BJ (cell line): ENCODE measurements at places on chromosomes 7 and 10. TPM values are rescaled to one million over a fixed set of nuclear protein-coding genes. Genes with fewer than 3 reads are reported as not detected.

GRCh38 chr10:72126184-72126871, 38.0 kb upstream of the SPOCK2 start:
- DNase-seq = no peak

DNA sequence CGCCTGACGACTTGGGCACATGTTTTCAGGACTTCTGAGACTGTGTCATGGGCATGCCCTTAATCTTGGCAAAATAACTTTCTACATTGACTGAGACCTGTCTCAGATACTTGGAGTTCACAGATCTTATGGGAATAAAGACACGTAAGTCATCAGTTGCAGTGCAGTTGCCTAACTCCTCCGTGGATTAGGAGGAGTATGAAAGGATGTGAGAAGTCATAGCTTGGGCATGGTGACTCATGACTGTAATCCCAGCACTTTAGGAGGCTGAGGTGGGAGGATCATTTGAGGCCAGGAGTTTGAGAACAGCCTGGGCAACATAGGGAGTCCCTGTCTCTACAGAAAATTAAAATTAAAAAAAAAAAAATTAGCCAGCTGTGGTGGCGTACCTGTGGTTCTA, 49.6 kb downstream of the EXOC6 start:
- no peak for DNase-seq

ADAM22 gene
- polyA plus RNA-seq = 0.04 and 0.06 TPM in 2 replicates

- no peak for DNase-seq
Measured at GRCh38 chr7:19284136-19284535, 138.9 kb upstream of the FERD3L start.

A1CF gene
- not detected in 2 replicates for polyA plus RNA-seq

STEAP4 gene
- not detected in 2 replicates for polyA plus RNA-seq

DNA sequence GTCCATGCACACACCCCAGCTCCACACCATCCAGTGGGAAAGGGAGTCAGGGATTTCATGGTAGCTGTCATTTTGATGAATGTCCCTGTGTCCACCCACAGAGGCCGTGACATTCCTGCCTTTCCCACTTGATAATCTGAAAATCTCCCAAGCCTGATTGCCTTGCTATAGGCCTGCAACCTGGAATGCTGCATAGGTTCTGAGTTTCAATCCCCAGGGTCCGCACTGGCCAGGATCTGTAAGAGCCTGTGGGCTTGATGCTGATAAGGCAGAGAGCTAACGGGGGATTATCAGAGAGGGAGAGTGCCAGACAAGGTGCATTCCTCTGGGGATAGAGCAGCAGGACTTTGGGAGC, 57.5 kb downstream of the RBM20 start:
- DNase-seq = no peak

PON3 gene
- not detected in 2 replicates for polyA plus RNA-seq

GRCh38 chr7:90841759-90842429, 245.8 kb downstream of the CDK14 start:
- DNase-seq = no peak

ZNF735 gene
- not detected in 2 replicates for polyA plus RNA-seq

GRCh38 chr10:18822156-18822555, 162.9 kb downstream of the ARL5B start:
- no peak for DNase-seq

DNA sequence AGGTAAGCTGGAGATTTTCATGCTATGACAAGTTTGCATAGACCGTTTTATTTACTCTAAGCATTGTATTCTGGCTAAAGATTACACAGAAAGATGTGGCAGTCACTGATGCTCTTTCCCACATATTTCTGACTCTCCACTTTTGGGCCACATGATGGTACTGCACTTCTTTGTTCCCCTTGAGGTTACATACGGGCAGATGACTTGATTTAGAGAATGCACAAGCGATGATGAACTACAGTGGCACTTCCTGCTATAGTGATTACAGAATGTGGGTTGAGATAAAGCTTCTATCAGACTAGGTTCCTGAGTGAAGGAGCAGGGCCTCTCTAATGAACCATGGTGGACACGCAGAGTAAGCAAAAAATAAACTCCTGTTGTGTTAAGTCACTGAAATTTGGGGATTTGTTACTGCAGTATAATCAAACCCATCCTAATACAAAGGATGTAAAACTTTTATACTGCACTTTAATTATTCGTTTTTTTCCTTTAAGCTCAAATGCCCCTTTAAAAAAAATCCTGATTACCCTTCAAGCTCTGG, 177.9 kb downstream of the TAX1BP1 start:
- no peak for DNase-seq

DNA sequence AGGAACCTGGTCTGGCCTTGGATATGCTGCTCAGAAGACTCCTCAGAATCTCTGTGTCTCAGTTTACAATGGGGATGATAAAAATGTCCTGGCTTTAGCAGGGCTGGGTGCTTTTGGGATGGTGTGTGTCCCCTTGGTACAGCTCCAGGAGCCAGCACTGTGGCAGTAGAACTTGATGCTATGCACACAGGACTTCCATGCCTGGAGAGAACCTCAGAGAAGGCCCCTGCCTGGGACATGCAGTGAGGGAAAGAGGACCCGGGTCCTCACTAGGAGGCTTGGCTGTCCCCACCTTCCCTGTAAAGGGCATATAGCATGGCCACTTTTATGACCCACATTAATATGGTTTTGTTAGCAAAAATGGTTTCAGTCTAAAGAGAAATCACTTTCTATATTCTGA, 100.5 kb downstream of the GLRX3 start:
- no peak for DNase-seq

SLC26A5 gene
- polyA plus RNA-seq = not detected in 2 replicates

DNA sequence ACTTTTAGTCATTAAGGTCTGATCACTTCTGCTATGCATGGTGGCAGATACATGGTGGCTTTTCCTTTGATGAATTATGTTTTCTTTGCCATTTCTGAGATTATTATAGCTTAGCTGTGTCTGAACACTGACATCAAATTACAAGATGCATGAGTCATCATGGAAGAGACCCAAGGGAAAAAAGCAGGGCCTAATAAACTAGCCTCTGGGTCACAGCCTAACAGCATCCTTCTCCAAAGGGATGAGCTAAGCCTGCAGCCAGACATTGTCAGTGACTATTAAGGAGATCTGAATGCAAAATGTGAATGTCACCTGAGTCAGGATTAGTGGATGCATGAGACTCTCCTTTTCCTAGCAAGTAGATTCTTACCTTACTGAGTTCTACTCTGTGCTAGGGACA, 19.1 kb upstream of the OGDHL start:
- DNase-seq = no peak

PRSS1 gene
- not detected in 2 replicates for polyA plus RNA-seq

DNA sequence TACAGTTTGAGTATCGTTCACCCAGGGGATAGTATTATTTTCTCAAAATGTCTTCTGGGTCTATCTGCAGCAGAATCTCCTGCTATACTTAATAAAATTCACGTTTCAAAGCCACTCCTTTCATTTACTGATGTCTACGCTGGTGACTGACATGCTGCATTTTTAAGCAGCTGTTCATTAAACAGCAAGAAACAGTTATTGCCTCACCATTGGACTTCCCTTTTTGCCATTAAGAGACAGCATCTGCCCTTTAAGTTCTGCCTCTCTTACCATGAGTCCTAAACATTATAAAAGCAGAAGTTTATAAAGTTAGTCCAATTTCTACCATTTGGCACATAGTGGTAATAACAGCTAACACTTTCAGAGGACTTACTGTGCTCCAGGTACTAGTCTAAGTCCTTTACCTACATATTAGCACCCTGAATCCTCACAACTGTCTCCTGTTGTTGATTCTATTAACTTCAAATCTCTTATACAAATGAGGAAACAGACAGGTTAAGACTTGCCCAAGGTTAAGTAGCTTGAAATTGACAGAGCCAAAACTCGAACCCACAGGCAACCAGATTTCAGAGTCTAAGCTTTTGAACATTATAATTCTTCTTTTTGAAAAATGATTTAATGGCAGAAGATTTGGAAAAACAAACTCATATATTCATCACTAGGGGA, 169.5 kb downstream of the SNX13 start:
- no peak for DNase-seq

GRCh38 chr10:116961406-116962251, 43.4 kb downstream of the SHTN1 start:
- no peak for DNase-seq

DNA sequence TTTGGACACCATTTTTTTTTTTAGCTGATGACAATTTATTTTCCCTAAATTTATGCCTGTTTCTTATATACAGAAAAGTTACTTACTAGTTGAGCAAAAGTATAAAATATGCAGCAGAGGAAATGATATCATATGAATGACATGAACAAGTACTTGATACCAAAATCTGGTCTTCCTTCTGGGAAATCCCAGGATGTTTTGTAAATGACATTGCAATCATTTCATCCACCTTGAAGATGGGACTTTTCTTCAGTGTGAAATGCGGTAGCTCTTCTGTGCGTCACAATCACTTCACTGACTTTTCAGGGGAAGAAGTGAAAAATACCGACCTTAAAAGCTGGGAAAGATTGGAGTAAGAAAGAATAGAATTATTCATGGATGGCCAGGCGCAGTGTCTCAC, 23.8 kb downstream of the C1QL3 start:
- DNase-seq = no peak

DNA sequence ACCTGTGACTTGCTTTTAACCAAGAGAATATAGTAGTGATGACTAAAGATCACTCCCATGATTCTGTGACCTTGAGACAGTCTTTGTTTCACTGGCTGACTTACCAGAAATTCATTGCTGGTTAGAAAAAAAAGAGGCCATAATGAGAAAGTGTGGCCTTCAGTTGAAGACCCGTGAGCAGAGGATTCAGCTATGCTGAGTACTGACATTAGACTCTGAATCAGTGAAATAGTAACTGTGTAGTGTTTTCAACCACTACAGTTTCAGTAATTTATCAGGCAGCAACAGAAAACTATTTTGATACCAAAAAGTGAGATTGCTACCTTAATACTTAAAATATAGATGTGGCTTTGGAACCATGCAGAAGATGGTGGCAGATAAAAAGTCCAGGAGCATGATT, 298.0 kb upstream of the KCND2 start:
- DNase-seq = no peak

- DNase-seq = no peak
Measured at GRCh38 chr7:102426268-102427018, 6.9 kb upstream of the ORAI2 start.

SMARCD3 gene
- 37.7 and 46.6 TPM in 2 replicates for polyA plus RNA-seq

DNA sequence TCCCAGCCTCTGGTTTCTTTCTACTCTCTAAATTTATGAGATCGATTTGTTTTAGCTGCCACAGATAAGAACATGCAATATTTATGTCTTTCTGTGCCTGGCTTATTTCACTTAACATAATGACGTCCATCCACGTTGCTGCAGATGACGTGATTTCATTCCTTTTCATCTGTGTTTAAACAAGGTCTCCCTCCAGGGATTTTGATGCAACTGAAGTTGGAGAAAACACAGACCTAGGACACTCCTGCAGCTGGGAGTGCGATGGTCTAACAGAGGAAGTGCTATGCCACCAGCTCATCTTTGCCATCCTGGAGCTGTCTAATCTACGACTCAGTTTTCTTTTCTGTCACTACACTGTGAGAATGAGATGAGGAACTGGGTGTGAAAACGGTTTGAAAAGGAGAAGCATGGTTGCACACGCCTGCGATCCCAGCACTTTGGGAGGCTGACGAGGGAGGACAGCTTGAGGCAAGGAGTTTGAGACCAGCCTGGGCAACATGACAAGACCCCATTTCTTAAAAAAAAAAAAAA, 1.5 kb upstream of the KCTD7 start:
- DNase-seq = no peak

SPOCK2 gene
- 0.04 and 0.06 TPM in 2 replicates for polyA plus RNA-seq

- DNase-seq = no peak
Measured at GRCh38 chr7:37109843-37110242, 338.8 kb downstream of the ELMO1 start.

- DNase-seq = no peak
Measured at GRCh38 chr7:90661290-90662151, 65.4 kb downstream of the CDK14 start.

ANKRD61 gene
- polyA plus RNA-seq = 0.31 and 0.40 TPM in 2 replicates

DNA sequence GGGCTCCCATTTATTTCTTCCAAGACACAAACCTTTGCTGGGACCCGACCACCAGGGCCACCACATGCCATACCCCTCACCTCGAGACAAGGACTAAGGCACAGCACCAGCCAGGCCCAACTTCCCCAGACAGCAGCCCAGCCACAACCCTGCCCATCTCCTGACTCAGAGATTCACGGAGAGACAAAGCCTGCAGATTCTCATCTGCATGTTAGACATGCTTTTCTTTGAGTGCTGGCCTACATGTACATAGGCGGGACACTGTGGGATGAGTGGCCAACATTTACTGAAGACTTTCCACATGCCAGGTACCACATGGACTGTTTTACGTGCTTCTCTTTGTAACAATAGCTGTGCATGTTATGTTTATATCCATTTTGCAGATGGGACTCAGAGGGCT, 221.3 kb upstream of the ZMIZ1 start:
- DNase-seq = no peak

- DNase-seq = no peak
Measured at GRCh38 chr10:113961182-113962031, 82.3 kb upstream of the ADRB1 start.

DNA sequence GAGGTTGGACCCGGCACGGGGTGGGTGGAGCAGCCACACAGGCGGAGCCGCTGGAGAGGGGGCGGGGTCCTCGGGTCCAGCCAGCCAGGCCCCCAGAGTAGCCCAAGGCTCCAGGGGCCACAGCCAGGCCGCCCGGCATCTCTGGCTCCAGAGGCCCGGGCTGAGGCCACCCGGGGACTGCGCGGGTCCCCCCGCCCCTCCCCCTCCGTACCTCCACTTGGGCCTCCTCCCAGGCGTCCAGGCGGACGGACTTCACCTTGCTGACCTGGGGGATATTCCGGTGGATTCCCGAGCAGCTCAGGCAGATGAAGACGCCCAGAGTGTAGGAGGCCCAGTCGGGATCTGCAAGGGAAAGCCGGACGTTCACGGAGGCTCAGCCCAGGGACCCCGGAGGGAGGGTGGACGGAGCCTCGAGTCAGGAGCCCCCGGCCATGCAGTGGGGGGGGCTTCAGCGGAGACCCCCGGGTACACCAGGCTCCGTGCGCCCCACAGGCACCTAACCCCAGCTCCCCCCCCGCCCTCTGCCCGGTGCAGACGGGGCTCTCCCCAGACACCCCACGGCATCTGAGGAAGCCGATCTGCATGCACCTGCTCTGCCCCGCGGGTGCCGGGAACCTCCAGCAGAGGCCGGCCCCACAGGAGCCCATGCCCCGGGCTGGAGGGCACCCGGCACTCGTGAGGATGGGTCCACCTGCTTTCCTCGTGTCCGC, 19.2 kb downstream of the ADAP1 start:
- no peak for DNase-seq

- DNase-seq = no peak
Measured at GRCh38 chr10:123537188-123537961, 128.8 kb upstream of the GPR26 start.

- DNase-seq = no peak
Measured at GRCh38 chr7:159042581-159043101, 102.0 kb downstream of the VIPR2 start.

GRCh38 chr7:80359476-80359875, 152.4 kb downstream of the GNAT3 start:
- DNase-seq = no peak
